ENCODE measurements at places on chromosomes 11 and 22.

DNA sequence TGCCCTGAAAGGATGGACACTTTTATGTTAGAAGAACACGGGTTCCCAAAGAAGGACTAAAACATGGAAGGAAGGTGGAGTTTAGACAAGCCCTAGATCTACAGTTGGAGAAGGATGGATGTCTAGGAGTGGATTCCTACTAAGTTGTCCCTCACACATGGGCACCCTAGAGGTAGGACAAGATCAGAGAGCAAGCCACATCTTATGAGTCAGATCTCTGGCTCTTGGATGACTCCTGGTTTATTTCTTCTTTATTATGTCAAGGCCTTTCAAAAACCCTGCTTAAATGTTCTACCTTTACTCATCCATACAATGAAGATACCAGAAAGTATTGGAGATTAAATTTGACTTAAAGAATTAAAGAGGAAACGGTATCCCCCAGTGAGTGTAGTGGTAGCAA, 34.4 kb downstream of the PRCP start:
- DNase-seq = no peak

DNA sequence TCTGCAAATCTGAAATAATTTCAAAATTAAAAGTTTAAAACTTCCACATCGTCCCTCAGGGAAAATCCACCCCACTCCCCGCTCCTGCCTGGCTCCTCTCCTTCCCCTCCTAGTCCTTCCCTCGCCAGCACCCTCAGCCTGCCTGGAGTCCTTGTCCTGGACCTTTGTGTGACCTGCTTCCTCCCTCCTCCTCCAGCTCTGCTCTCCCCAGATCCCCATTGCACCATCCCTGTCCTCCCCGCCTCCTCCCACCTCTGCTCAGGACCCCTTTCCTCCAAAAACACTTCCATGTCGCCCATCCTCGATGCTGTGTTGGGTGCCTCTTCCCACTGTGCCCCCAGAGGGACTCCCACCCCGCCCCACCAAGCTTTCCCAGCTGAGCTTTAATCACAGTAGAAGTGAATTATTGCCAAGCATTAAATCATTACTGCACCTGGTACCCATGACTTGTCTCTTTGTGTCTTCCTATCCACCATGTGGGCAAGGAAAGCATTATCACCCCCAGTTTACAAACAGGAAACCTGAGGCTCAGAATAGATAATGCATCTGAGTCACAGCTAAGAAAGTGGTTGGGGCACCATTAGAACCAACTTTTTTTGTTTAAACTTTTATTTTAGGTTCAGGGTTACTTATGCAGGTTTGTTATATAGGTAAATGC, 2.4 kb upstream of the ZP1 start:
- DNase-seq = no peak

GRCh38 chr11:114553642-114554041, 6.0 kb downstream of the NXPE1 start:
- DNase-seq = no peak

- no peak for DNase-seq
These were observed 3.7 kb downstream of the SMIM35 start for GRCh38 chr11:118082880-118083552.

- peak; percentile 39 for DNase-seq
These were observed at the start of gene PPP6R3 for GRCh38 chr11:68460741-68461574. PPP6R3 (plus strand) TSS chr11:68460752; CDS start chr11:68537665, 76,913 bp downstream.

DNA sequence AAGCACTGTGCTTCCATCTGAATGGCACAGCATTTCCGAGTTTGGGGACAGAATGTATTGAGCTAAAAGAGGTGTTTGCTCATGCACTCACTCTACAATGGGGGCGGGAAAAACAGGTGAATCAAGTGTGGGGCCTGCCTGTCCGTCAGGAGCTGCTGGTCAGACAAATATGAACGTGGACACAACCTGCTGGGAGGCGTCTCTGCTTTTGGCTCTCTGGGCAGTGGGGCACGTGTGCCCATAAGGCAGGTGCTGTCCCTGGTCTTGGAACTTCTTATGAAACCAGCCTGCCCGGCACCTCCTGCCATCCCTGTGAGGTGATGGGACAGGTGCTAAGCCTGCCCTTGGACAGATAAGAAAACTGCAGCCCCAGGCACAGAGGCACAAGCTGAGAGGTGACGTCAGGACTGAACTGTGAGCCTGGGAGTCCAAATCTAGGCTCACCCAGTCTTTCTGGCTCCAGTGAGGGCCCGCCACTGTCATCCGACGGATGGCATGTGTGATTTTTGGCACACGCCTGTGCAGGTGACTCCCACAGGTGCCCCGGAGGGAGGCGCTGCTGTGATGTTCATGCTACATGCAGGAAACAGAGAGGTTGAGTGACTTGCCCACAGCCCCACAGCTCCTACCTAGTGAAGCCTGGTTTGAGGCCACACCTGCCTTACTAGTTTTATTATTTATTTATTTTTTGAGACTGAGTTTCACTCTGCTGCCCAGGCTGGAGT, 51.6 kb downstream of the SMIM38 start:
- DNase-seq = no peak

- no peak for DNase-seq
These were observed 670 bp downstream of the MAPK8IP1 start for GRCh38 chr11:45885921-45886721.

DNA sequence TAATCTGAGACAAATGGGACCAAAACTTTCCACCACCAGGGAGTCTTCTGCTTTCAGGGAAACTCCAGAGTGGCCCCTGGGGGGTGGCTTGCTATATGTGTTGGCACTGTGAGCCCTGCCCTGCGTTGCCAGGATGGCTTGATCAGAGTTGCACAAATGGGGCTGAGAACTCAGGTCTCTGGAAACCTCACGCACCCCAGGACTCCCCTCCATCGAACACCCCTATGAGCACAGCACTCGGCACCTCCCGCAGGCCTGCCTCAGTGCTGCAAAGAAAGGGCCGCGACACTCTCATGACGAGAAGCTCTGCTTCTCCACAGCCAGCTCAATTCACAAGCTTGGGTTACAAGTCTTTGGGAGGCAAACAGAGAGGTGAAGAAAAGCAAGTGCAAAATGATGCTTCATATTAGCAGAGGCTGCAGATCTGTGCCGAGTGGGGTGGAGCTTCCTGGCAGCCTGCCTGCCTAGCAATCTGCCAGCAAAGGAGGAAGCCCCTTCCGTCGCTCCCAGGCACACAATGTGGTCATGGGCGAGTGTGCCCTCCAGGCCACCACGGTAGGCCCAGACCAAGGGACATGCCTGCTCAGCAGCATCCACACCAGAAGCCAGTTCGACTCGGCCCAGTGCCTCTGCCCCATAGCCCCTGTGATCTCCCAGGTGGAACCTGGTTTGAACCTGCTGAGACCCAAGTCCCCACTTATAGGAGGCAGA, 55.7 kb downstream of the MYH9 start:
- peak; percentile 67 for DNase-seq

DNA sequence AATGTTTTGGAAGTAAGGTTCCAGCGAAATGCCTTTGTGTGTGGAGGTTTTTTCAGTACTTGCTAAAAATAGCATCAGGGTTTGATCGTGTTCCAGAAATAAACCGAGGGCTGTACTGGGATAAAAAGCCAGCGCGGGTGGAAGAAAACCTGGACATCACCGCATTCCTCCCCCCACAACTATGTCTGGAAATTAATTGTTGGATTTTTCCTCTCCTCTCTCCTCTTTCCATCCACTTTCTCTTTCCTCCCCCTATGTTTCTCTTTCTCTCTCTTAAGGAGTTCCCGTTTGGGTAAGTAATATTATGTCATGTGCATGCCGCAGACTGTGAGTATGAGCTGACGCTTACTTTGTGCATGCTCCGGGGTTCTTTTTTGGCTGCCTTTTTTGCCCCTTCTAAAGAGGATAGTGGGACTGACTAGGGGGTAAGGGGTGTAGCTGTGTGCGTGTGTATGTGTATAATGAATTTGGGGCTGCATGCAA, 104.2 kb upstream of the HSD17B12 start:
- no peak for DNase-seq

DNA sequence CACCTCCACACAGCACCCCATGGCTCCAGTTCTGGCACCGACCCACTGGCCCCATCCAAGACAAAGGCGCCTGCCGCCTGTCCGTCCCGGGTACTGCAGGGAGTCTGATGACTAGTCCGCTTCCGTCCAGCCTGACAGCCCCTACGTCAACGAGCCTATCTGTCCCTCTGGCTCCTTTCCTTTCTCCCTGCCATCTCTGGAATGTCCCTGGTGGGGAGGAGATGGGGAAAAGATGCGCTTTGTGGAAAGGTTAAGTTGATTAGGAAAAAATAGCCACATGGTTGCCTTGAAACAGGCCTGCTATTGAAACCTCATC, 10.4 kb downstream of the PDGFB start:
- DNase-seq = no peak

DNA sequence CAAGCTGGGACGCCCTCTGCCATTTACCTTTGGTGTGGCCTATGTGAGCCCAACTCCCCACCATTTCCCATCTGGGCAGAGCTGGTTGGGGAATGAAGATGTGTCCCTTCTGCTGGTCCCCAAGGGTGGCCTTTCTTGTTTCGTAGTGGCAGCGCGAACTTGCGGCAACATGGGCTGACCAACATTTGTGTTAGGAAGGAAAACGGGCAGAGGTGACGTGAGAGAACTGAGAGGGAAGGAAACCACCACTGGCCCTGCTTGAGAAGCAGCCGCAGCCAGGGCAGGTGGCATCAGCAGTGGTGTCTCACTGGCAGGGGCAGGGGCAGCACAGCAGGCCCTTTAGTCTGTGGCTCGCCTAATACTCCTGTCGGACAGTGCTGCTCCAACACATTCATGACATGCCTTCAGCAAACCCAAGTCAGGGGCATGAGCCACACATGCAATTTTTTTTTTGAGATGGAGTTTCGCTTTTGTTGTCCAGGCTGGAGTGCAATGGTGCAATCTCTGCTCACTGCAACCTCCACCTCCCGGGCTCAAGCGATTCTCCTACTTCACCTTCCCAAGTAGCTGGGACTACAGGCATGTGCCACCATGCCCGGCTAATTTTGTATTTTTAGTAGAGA, 29.9 kb downstream of the LRRC74B start:
- DNase-seq = no peak

DNA sequence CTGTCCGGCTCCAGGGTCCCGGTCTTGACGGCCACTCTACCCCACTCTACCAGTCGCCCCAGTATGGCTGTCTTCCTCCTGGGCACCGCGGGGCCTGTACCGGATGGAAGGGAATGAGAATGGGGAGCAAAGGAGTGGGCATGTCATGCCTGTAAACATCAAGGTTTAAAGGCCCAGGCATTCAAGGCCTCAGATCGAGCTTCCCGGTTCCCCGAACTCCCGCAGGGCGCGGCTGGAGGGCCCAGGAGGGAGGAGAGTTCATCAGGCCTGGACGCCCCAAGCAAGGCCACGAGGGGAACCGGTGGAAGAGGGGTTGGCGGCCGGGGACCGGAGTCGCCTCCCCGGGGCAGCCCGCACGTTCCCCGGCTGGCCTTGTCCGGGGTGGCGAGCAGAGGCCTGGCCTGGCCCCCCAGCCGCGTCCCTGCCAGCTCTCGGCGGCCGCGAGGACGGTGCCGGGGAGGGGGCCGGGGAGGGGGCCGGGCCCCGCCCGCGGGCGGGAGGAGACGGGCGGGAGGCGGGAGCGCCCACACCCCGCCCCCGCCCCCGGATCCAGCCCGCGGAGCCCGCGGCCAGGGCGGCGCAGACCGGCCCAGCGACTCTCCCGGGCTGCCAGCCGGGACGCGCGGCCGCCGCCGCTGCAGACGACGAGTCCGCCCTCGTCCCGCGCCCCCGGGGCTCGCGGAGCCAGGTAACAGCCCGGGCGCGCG, at the start of gene CDC42EP1:
Gene CDC42EP1 (plus strand): TSS at position 580 of the 707 bp plus-strand sequence. CDS start 5,870 bp downstream, outside the sequence.
- DNase-seq = peak; percentile 61
